Mesothelial cell of epicardium (in vitro differentiated cells): ENCODE measurements at places on chromosomes 6 and 20.

GRCh38 chr6:88512951-88513350 lies 346.8 kb upstream of the CNR1 start:
- H3K4me1 ChIP-seq, result no peaks in the 10 kb centered on the region
- H3K27me3 ChIP-seq, result peaks cover 6% of the 10 kb centered on the region
- H3K27ac ChIP-seq, result no peak overlapping the region
- H3K4me3 ChIP-seq, result no peak overlapping the region

DNA sequence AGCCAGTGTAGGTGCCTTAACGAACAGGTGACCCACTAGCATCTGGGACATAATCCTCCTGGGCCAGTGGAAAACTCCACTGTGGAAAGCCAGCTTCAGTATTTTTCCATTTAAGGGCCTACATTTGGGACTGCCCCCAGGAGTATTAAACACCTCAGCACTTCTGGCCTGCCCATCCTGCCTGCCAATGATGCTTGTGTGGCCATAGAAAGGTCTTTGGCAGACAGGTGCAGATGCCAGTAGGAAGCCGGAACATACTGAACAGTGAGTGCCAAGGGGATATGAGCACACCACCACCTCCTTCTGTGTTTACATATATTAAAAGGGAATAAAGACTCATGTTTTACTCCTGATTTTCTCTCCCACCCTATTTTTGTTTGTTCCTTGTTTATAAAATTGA lies 19.9 kb downstream of the MCM8 start:
- H3K27ac ChIP-seq, result no peak overlapping the region
- H3K4me1 ChIP-seq, result no peaks in the 10 kb centered on the region
- H3K36me3 ChIP-seq, result peaks cover 4% of the 10 kb centered on the region
- no peak for DNase-seq
- no peaks in the 10 kb centered on the region for H3K27me3 ChIP-seq
- no peak overlapping the region for H3K4me3 ChIP-seq

DNA sequence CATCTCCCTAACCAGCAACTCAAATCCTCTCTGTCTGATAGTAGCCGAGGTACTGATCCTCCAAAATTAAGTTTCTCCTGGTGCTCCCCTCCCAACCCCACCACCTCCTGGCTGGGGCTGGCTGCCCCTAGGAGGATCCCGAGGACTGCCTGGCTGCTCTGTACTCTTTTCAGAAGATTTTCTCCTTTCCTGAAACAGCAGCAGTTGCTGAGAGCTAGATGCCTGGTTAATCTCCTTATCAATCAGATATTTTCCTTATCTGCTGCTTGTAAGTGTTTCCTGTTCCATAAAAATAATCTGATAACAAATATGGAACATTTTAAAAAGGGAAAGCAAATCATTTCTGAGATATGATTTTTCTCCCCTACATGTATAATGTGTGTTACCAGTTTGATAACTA lies 52.8 kb downstream of the ZMYND8 start:
- no peaks in the 10 kb centered on the region for H3K27me3 ChIP-seq
- peaks cover 30% of the 10 kb centered on the region for H3K36me3 ChIP-seq
- H3K4me3 ChIP-seq, result no peak overlapping the region
- peak overlapping the region; percentile 82 for H3K27ac ChIP-seq
- no peak for DNase-seq
- peaks cover 25% of the 10 kb centered on the region for H3K4me1 ChIP-seq

GRCh38 chr6:153563001-153563400 lies 431.9 kb upstream of the RGS17 start:
- H3K27ac ChIP-seq, result no peak overlapping the region
- H3K27me3 ChIP-seq, result no peaks in the 10 kb centered on the region
- H3K4me3 ChIP-seq, result no peak overlapping the region
- H3K36me3 ChIP-seq, result no peaks in the 10 kb centered on the region
- no peak for DNase-seq
- H3K4me1 ChIP-seq, result peaks cover 1% of the 10 kb centered on the region

DNA sequence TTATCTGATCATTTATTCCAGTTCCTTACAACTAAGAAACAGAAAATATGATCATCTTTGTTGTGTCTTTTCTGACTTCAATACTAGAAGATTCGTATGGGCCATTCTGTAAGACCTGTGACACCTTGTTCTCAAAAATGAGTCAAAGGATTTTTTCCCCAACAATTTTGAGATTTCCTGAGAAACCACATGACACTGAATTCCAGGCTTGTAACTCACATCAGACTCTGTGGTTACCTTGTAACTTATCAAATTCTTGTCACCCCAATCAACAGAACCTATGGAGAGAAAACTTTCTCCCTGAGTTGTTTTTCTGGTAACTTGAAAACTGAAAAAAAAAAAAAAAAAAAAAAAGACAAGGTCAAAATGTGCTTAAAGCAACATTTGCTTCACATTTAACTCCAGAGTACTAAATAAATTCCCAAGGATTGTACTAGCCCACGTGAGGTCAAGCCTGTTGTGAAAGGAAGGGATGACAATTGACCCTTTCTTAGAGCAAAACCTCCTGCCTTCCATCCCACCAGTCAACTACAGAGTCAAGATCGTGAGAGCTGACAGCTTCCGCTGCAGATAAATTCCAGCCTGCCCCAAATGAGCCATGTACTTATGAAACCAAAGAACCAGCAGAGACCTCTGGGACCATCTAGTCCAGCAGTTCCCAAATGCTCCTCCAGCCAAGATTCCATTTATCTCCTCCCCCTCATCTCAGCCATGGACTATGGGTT lies 140.3 kb downstream of the TBX18 start:
- no peak overlapping the region for H3K4me3 ChIP-seq
- H3K27ac ChIP-seq, result no peak overlapping the region
- H3K36me3 ChIP-seq, result no peaks in the 10 kb centered on the region

DNA sequence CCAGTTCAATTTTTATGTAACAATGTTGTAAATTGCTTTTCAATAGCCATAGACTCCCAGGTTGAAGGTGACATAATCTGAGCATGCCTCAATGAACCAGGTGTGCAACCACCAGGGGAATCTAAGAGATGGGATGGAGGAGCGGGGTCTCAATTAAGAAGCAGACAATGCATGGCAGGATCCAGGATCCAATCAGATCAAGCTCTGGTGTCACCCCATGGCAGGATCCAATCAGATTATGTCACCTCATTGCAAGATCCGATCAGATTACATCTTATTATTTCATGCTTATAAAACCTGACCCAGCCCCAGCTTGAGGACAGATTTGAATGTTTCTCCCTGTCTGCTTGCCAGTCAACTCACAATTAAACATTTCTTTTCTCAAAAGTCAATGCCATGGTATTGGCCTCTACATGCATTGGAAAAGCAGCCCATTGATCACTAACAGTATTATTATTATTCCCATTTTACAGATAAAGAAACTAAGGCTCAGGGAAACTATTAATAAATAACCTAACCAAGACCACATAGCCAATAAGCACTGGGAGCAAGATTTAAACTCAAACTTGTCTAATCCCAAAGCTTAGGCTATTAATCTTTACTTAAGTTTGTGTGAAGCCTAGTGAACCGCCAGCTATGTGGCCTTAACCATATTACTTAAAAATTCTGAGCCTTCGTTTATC lies 14.3 kb upstream of the SIRT5 start:
- no peaks in the 10 kb centered on the region for H3K36me3 ChIP-seq
- H3K4me3 ChIP-seq, result no peak overlapping the region
- no peaks in the 10 kb centered on the region for H3K27me3 ChIP-seq
- no peak for DNase-seq

- H3K36me3 ChIP-seq, result no peaks in the 10 kb centered on the region
- peak within 1 kb of the TSS; percentile 16 for H3K27ac ChIP-seq
- H3K27me3 ChIP-seq, result peaks cover 47% of the 10 kb centered on the region
- DNase-seq, result no peak
Observed at GRCh38 chr20:3071610-3072529, at the start of gene OXT. Gene OXT, plus strand, starts transcription at chr20:3071620. Its CDS starts 36 bp downstream, at chr20:3071656.

DNA sequence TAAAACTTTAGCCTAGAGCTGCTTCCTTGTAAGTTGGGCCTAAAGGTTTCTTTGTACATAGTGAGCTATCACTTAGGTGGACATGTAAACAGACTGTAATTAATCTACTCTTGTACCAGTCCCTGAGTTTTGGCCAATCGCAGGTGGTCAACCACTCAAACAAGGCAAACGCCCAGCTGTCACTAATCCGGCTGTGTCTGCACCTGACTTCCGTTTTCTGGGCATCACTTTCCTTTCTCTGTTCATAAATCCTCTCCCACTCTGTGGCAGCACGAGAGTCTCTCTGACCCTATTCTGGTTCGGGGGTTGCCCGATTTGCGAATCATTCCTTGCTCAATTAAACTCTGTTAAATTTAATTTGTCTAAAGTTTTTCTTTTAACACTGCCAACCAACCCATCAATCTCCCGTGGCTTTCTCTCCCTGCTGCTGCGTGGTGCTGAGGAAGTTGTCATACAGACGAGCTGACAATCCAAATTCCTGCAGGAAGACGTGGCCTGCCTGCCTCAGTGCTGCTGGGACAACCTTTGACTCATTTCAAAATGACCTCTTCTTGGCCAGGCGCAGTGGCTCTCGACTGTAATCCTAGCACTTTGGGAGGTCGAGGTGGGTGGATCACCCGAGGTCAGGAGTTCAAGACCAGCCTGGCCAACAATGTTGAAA lies 206.3 kb downstream of the QKI start:
- no peaks in the 10 kb centered on the region for H3K4me1 ChIP-seq
- no peaks in the 10 kb centered on the region for H3K27me3 ChIP-seq
- DNase-seq, result no peak
- H3K27ac ChIP-seq, result no peak overlapping the region

- no peak for DNase-seq
Observed at GRCh38 chr20:51720854-51721253, 47.3 kb downstream of the ATP9A start.

DNA sequence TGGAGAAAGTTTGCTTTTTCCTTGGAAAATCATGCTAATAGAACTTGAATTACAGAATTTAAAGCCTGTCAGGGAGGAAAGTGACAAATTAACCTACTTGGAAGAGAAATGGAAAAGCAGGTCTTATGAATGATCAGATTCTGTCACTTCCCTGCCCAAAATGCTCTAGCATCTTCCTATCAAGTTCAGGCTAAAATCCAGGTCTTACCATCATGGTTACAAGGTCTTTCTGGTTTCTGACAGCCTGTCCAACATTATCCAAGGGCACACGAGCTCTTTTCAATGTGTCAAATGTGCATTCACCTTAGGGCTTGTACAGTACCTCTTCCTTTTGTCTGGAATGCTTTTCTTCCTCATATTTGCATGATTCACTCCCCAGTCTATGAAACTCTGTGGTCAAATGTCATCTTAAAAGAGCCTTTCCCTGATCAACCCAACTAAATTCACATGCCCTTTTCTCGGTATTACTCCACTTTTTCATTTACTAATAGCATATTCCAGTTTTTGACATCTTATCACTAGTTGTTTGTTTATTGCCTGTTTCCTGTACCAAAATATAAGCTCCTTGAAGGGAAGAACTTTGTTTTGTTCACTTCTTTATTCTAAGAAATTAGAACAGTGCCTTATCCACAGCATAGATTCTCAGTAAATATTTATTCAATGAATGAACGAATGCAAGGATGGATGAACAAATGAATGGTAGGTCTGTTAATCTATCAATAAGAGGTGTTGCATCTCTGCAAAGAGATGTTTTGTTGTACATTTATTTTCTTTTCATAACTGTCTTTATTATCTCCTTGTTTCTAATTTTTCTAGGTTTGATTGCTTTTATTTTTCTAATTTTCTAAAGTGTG lies 139.5 kb downstream of the BCAS1 start:
- no peaks in the 10 kb centered on the region for H3K36me3 ChIP-seq
- H3K27me3 ChIP-seq, result no peaks in the 10 kb centered on the region
- H3K4me3 ChIP-seq, result no peak overlapping the region
- peaks cover 26% of the 10 kb centered on the region for H3K4me1 ChIP-seq

- H3K4me1 ChIP-seq, result no peaks in the 10 kb centered on the region
- no peaks in the 10 kb centered on the region for H3K36me3 ChIP-seq
- H3K27ac ChIP-seq, result no peak overlapping the region
- no peak overlapping the region for H3K4me3 ChIP-seq
- peaks cover 17% of the 10 kb centered on the region for H3K27me3 ChIP-seq
- no peak for DNase-seq
Observed at GRCh38 chr6:85465762-85466161, 15.9 kb downstream of the NT5E start.

DNA sequence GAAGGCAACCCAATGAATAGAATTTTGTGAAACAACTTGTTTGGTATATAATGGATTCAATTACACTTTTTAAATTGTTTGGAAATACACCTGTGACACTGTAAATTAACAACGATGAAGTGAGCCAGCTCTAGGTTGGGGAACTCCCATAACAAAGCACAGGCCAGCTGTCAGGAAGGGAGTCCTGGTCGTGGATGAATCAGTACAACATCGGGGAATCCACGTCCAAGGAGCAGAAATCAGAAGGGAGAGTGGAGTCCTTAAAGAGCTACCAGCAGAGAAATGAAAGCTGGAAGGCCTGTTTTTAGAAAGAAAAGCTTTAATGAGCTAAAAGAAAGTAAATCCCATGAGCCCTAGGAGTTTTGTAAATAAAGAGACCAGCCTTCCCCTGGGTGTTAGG lies 223.1 kb upstream of the SLC35B3 start:
- no peaks in the 10 kb centered on the region for H3K36me3 ChIP-seq
- peak overlapping the region; percentile 80 for H3K27ac ChIP-seq
- no peak overlapping the region for H3K4me3 ChIP-seq
- no peak for DNase-seq

DNA sequence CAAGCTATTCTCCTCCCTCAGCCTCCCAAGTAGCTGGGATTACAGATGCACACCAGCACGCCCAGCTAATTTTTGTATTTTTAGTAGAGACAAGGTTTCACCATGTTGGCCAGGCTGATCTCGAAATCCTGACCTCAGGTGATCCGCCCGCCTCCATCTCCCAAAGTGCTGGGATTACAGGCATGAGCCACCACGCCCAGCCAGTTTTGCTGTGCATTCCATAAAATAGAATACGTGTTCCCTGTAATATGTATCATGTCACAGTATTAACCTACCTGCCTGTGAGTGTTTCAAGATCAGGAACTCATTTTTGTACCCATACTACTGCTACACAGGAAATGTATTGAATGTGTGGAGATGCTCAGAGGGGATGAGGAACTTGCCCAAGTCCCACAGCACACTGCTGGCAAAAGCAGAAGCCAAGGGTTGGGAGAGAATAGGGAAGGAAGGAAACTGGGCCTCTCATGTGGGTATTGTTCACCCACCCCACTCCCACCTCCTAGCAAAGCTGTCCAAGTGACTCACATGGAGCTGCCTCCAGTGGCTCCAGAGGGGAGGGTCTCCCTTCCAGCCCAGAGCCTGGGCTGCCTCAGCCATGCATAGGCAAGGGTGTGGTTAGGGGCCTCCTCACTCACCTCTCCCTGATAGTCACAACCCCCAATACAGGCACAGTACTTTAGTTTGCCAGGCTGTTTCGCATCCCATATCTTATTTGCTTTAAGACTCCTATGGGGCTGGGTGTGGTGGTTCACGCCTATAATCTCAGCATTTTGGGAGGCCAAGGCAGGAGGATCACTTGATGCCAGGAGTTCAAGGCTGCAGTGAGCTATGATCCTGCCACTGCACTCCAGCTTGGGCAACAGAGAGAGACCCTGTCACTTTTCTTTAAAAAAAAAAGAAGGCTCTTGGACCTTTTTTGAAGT lies 9.4 kb downstream of the HM13 start:
- no peaks in the 10 kb centered on the region for H3K27me3 ChIP-seq
- H3K4me1 ChIP-seq, result no peaks in the 10 kb centered on the region
- H3K4me3 ChIP-seq, result no peak overlapping the region
- H3K27ac ChIP-seq, result no peak overlapping the region

- H3K36me3 ChIP-seq, result no peaks in the 10 kb centered on the region
- H3K27ac ChIP-seq, result no peak overlapping the region
- no peak overlapping the region for H3K4me3 ChIP-seq
- no peak for DNase-seq
- H3K4me1 ChIP-seq, result no peaks in the 10 kb centered on the region
Observed at GRCh38 chr20:23966927-23967615, 21.5 kb downstream of the GGTLC1 start.

- peaks cover 81% of the 10 kb centered on the region for H3K27me3 ChIP-seq
- no peak overlapping the region for H3K27ac ChIP-seq
- no peaks in the 10 kb centered on the region for H3K4me1 ChIP-seq
- H3K36me3 ChIP-seq, result no peaks in the 10 kb centered on the region
- peak; percentile 85 for DNase-seq
Observed at GRCh38 chr20:46132705-46133120, 14.6 kb downstream of the CD40 start.
